ENCODE measurements at places on chromosomes 6 and 20.

- no peak for DNase-seq
Observed at GRCh38 chr20:2227861-2228260, 67.9 kb upstream of the TGM3 start.

- DNase-seq: no peak
Observed at GRCh38 chr6:40164345-40164755, 230.1 kb upstream of the MOCS1 start.

- DNase-seq: no peak
Observed at GRCh38 chr6:82111114-82111513, 136.4 kb downstream of the IBTK start.

- DNase-seq: no peak
Observed at GRCh38 chr6:78093906-78094305, 441.1 kb downstream of the MEI4 start.

DNA sequence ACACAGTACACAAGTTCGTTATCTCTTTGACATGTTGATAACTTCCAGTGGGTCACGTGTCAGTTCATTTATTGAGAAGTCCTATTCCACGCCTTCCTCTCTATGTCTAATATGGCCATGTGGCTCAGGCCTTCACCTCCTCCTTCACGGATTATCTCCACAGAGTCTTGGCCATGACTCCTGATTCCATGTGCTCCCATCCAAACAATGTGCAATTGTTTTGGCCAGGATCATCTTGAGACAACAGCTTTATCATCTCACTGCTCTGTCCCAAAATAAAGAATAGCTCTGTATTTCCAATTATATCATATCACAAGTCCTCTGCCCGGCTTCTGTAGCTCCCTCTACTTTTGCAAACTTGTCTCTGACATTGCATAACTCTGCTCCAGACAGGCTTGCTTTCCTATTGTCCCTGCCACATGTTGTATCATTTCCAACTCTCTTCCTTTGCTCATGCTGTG, 11.1 kb upstream of the TXNDC5 start:
- DNase-seq: no peak

GRCh38 chr6:14590586-14590985, 473.0 kb downstream of the CD83 start:
- no peak for DNase-seq

- no peak for DNase-seq
Observed at GRCh38 chr6:20918868-20919267, 384.6 kb downstream of the CDKAL1 start.

GRCh38 chr6:84568971-84569370, 195.4 kb downstream of the TBX18 start:
- DNase-seq: no peak

GRCh38 chr20:44095831-44096230, 91.2 kb downstream of the JPH2 start:
- DNase-seq: no peak

DNA sequence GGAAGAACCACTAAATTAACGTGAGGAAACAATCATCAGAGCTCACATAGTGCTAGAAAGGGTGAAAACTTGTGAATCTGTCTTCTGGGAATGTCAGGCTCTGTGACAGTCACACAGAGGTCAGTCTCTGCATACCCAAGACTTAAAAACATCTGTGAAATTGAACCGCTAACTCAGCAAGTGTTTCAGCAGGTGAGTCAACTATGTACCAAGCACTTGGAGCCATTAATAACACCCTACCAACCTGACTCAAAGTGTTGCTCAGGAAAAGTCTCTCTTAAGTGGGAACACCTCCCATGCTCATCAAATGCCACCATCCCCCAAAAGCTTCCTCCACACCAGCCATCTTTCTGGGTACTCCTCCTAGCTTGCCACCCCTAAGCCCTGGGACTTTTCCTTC, 92.3 kb upstream of the CARMIL1 start:
- DNase-seq: no peak

DNA sequence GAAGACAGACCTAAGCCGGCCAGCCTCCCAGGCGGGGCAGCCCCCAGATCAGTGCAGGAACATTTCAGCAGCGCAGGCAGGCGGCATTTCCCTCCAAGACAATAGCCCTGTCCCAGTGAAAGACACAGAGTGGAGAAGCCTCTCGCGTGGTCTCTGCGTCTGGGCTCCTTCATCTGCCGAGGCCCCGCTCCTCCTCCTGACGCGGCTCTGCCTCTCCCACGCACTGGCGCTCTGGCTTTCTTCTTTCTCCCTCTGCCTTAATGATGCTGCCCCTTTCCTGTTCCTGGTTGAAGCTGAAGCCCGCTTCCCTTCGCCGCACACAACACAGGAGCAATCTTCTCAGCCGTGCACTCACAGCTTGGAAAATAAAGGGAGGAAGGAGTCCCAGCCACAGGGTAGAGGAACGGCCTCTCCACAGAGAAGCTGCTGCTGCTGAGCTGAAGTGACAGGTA, 347.5 kb downstream of the CDH4 start:
- DNase-seq: no peak

- no peak for DNase-seq
Observed at GRCh38 chr20:40197691-40198090, 491.3 kb downstream of the MAFB start.

DNA sequence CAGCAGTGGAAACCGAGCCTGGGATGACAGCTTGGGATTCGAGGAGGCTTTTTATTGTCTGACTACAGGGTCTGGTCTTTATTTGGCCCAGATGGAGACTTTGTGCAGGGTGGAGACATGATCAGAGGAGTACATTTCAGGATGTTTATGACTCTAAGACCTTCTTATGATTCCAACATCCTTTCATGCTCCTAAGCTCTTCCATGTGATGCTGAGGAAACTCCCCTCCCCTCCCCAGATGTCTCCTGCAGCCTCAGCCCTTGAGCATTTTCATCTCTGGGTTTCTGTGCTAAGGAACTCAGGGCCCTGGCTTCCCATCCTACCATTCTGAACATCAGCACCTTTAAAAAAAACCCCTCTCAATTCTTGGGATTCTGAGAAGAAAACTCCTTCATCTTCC, 186.6 kb downstream of the SOX4 start:
- DNase-seq: no peak

DNA sequence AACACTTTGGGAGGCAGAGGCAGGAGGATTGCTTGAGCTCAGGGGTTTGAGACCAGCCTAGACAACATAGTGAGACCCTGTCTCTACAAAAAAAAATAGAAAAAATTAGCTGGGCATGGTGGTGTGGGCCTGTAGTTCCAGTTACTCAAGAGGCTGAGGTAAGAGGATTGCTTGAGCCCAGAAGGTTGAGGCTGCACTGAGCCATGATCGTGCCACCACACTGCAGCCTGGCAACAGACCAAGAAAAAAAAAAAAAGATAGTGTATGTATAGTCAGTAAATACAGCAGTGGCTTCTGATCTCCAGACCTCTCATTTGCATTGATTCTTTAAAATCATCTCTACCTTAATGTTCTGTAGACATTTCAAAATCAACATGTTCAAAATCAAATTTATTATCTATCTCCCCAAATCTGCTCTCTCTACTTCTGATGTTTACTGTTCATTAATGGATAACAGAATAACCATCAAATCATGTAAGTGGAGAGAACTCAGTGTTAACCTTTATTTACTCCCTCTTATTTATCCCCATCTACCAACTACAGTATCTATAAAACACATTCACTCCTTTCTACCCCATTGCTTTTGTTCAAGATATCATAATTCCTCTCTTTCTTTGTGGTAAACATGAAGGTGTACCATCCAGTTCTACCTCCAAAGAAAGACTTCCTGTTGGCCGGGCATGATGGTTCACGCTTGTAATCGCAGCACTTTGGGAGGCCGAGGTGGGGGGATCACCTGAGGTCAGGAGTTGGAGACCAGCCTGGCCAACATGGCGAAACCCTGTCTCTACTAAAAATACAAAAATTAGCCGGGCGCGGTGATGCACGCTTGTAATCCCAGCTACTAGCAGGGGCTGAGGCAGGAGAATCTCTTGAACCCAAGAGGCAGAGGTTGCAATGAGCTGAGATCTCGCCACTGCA, 7.7 kb downstream of the PROCR start:
- no peak for DNase-seq

All from effector CD8-positive, alpha-beta T cell (primary cell).